ENCODE measurements at places on chromosomes 11 and 22.
A peak's percentile ranks its signal among the peaks of the same experiment; 100 is the strongest.

DNA sequence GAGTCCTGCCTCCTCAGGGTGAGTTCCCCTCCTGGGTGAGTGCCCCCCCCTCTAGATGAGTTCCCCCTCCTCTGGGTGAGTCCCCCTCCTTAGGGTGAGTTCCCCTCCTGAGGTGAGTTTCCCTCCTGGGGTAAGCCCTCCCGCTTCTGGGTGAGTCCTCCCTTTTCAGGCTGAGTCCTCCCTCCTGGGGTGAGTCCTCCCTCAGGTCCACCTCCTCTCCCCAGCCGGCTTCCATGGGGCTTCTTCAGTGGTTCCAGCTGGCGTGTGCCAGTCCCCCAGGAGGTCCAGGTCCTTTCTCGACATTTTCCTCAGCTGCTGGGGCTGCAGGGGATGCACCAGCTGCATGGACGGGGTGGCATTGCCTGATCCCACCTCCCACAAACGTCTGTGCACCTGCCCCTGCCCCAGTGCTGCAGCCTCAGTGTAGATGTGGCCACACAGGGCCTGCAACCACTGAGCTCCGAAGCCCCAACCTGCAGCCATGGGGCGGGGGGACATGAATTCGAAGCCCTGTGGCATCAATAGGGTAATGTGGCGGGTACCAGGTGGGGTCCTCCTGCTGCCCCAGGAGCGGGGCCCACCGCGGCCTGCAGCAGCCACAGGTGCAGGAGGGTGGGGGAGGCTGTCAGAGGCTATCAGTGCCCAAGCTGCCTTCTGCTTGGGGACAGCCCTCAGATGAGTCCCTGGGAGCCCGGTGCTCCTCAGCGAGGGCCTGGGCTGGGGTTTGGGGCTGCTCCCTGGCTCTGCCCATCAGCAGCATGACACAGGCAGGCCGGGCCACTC, 101.3 kb upstream of the FGF3 start:
- DNase-seq, result no peak

DNA sequence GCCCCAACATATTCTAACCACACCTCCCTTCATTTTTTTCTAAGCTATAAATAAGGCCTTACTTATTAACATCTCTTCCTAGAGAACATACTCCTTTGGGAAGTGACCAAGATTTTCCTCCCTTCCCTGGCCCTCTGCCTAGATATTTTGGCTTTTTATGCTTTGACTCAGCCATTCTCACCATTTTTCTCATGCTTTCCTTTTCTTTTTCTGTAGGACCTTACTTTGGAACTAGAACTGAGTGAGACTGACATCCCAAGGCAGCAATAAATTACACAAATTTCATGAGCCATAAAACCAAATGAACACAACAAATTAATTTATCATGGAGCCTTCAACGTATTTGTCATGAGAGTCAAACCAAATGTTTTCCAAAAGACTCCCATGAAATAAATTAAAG, 142.7 kb upstream of the CTSC start:
- no peak for DNase-seq

GRCh38 chr22:44026630-44027511, 2.8 kb downstream of the PARVB start:
- peak; percentile 42 for DNase-seq

GRCh38 chr11:126123686-126124085, 61.0 kb upstream of the CDON start:
- DNase-seq, result no peak

DNA sequence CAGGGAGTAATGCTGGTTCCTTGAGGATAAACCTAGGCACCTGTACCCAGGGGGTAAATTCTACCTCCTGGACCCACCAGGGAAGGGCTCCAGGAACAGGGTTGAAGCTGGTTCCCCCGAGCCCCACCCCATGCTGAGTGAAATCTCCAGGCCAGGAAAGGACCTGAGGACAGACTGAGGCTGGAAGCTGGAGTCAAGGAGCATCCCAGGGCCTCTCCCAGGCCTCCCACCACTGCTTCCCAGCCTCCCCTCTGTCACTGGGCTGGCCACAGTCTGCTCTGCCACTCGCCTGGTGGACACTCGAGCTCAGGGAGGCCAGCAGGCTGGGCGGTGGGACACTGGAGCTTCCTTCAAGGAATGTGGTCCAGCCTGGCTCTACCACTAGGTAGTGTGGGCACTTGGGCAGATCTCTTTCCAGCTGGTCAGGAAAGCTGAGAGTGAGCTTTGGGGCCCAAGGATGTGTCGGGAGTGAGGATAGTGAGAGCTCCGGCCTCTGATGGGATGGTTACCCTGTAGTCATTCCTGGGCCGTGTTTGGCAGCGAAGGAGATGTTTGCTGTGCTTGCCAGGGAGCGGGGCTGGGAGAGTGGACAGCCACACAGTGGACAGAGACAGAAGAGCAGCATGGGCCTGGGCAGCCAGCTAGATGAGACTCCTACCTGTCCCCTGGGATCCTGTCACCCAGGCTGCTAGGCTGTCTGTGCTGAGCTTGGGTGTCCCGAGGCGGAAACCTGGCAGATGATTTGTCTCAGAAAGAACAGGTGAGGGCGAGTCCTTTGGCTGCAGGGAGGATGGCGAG, 3.4 kb downstream of the OVOL1 start:
- DNase-seq, result no peak

GRCh38 chr11:518463-519202, 11.6 kb upstream of the RNH1 start:
- DNase-seq, result peak; percentile 86

DNA sequence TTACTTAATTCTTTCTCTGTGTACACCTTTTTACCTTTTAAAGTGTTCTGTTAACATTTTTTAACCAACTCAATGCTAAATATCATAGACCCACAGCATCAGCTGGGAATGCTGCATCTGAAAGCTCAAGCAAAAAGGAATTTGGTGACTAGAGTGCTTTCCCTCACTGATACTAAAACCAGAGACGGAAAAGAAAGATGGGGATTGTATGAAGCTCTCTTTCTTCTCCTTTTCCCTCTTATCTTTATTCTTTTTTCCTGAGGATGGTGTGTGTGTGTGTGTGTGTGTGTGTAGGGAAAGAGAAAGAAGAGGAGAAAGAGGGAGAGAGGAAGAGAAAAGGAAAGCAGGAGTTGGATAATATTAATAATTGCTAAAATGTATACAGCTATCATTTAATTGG, 4.1 kb upstream of the SIK2 start:
- DNase-seq, result no peak

DNA sequence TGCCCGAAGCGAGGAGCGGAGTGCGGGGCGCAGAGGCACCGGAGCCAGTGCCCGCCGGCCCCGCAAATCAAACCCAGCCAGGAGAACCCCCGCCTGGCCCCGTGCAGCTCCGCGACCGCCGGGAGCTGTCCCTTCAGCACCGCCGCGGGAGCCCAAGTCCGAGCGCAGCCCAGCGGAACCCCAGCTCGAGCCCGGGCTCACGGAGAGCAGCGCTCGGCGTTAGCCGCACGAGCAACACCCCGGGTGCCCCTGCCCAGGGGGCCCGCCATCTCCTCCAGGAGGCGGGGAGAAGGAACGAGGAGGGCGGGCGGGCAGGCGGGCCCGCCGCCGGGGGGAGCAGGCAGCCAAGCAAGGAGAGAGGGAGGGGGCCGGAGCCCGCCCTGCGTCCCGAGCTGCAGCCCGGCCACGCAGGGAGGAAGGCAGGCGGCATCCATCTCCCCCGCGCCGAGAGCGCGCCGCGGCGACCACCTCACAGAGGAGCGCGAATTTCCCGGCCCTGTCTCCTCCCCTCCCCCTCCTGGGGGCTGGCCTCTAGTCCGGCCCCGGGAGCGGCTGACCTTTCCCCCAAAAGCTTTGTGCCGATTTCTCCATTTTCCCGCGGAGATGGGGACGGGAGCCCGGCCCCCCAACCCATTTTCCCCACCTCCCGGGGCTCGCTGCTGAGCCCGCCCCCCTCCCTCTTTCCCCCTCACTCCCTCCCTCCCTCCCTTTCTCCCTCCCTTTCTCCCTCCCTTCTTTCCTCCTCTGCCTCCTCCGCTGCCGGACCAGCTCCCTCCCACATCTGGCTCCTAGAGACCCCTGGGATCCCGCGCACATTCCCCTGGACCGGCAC, 621 bp downstream of the KCNC1 start:
- no peak for DNase-seq

- DNase-seq, result no peak
Observed at GRCh38 chr11:19980957-19981669, 179.2 kb downstream of the DBX1 start.

GRCh38 chr22:37320726-37321677, 38.7 kb downstream of the CYTH4 start:
- no peak for DNase-seq

GRCh38 chr11:95337175-95337957, 106.4 kb upstream of the SESN3 start:
- DNase-seq, result peak; percentile 4

- no peak for DNase-seq
Observed at GRCh38 chr11:25536289-25536688, 795.6 kb upstream of the ANO3 start.

DNA sequence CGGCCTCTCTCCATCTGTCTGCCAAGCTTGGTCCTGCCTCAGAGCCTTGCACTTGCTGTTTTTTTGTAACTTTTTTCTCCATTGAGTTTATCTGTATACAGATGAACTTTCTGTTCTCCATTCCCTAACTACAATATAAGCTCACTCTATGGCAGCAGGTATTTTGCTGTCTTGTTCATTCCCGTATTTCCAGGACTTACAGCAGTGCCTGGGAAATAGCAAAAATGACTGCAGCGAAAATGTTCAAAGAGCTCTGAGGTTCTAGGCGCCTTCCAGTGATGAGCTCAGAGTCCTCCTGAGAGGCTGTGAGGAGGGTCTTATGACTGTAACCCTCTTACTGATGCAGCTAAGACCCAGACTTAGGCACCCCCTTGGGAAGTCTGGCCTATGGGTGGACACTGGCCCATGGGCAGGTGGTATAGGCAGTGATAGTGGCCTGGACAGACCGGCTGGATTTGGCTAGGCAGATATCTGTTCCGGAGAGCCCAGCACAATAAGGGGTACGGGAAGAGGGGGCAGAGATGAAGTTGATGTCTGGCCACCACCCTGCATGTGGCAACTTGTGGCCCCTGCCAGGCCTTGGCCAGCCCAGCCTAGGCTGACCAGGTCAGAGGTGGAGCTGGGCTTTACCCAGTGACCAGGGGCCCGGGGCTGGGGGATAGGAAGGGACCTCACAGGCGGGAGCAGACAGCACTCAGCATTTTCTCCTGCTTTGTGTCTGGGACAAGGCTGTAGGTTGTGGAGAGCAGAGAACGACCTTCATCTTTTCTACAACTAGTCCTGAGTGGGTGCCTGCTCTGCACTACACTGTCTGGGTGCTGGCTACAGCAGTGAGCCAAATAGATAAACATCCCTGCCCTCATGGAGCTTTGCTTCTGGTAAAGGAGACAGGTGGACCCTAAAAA, 4.6 kb downstream of the ATF4 start:
- DNase-seq, result no peak

- DNase-seq, result no peak
Observed at GRCh38 chr11:1039481-1040427, 3.2 kb upstream of the MUC6 start.

GRCh38 chr11:77175021-77175842, 47.2 kb downstream of the MYO7A start:
- no peak for DNase-seq

- no peak for DNase-seq
Observed at GRCh38 chr11:6598555-6598954, 4.9 kb downstream of the RRP8 start.

Measured in activated T-cell treated with anti-CD3 and anti-CD28 coated beads for 1 hour (primary cell).